ENCODE measurements at places on chromosomes 5 and 9. TPM values are rescaled to one million over a fixed set of nuclear protein-coding genes. Genes with fewer than 3 reads are reported as not detected.

PAX5 gene
- polyA plus RNA-seq: not detected

OR1Q1 gene
- not detected for polyA plus RNA-seq

IL9 gene
- not detected for polyA plus RNA-seq

FOXI1 gene
- polyA plus RNA-seq: not detected

CERCAM gene
- polyA plus RNA-seq: 1.1 TPM

FAM240B gene
- polyA plus RNA-seq: not detected

GPR150 gene
- not detected for polyA plus RNA-seq

NR5A1 gene
- polyA plus RNA-seq: 2.4 TPM

C9orf50 gene
- polyA plus RNA-seq: not detected

IFNA13 gene
- polyA plus RNA-seq: not detected

ZBTB6 gene
- polyA plus RNA-seq: 18.8 TPM

ZBED3 gene
- polyA plus RNA-seq: 5.0 TPM

TAF1L gene
- not detected for polyA plus RNA-seq

OMD gene
- polyA plus RNA-seq: not detected

PKD2L2 gene
- polyA plus RNA-seq: not detected

NOXA1 gene
- 1.7 TPM for polyA plus RNA-seq

PFDN1 gene
- polyA plus RNA-seq: 159 TPM

LHX2 gene
- polyA plus RNA-seq: 2.6 TPM

ADAMTS13 gene
- 13.5 TPM for polyA plus RNA-seq

ORM2 gene
- not detected for polyA plus RNA-seq

CYSTM1 gene
- 12.8 TPM for polyA plus RNA-seq

SPATA31A5 gene
- polyA plus RNA-seq: not detected

GAPT gene
- polyA plus RNA-seq: not detected

NEUROG1 gene
- polyA plus RNA-seq: not detected

ARL14EPL gene
- 0.24 TPM for polyA plus RNA-seq

STARD4 gene
- polyA plus RNA-seq: 60.5 TPM

DRD1 gene
- 0.72 TPM for polyA plus RNA-seq

SPATA9 gene
- 1.1 TPM for polyA plus RNA-seq

HAND1 gene
- not detected for polyA plus RNA-seq

PHF24 gene
- polyA plus RNA-seq: 1.8 TPM

TTC16 gene
- 0.11 TPM for polyA plus RNA-seq

KIAA0825 gene
- 5.1 TPM for polyA plus RNA-seq

CDHR2 gene
- polyA plus RNA-seq: 1.0 TPM

SFXN1 gene
- 109 TPM for polyA plus RNA-seq

SPATA6L gene
- 0.89 TPM for polyA plus RNA-seq

IL33 gene
- not detected for polyA plus RNA-seq

CBY3 gene
- not detected for polyA plus RNA-seq

TXNDC8 gene
- not detected for polyA plus RNA-seq

FAM120AOS gene
- 44.5 TPM for polyA plus RNA-seq

PCDHA13 gene
- 1.2 TPM for polyA plus RNA-seq

DNAH5 gene
- 12.8 TPM for polyA plus RNA-seq
